Activated effector memory CD4-positive, alpha-beta T cell treated with anti-CD3 and anti-CD28 coated beads, Interleukin-2, amount 50 U/mL, for 16 hours (primary cell): ENCODE measurements at places on chromosomes 3 and 15.
A peak's percentile ranks its signal among the peaks of the same experiment; 100 is the strongest.

DNA sequence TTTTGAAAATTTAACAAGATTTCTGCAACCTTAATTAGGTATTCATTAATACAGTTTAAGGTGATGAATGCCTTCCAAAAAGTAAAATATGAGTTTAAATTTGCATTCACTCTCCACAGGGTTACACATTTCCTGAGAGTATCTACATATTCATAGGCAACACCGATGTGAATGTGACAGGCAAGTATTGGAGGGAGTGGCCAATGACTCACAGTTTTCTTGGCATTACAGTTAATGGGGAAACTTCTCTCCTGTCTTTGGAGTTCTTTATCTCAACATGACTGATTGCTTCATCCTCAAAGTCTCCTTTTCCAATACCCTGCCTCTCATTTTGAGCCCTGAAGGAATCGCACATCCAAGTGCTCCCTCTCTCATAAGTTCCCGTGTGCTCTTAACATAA, 181.9 kb upstream of the CHL1 start:
- no peak for DNase-seq

DNA sequence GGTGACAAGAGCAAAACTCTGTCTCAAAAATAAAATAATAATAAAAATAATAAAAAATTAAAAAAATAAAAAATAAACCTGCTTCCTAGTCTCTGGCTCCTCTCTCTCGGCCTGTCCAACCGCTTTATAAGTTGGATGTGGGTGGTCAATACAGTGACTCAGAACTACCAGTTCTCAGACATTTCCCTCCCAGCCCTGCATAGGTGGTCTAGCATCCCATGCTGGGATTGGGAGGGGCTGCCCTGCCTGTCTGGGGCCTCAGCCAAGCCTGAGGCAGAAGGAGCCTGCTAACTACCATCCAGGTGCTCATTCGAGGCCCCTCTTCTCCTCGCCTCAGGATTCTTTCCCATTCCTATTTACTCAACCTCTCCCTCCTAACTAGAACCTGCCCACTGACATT, 33.3 kb upstream of the BLM start:
- DNase-seq, result no peak

GRCh38 chr15:39131609-39132008, 449.3 kb upstream of the THBS1 start:
- DNase-seq, result no peak

DNA sequence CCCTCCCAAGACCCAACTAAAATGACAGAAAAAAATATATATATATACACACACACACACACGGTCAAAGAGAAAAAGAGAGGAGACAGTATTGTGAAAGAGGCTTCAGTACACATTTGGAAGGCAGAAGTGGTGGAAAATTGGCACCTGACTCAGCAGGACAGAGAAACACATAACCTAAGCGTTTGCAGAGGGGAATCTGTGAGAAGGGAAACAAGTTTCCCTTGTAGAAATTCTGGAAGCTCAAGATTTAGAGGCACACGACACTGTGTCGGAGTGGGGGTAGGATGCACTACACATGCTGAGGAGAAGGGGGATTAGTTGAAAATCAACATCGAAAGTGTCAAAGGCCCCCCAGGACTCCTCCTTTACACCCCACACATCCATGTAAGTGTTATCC, 53.1 kb downstream of the PAK2 start:
- no peak for DNase-seq

- DNase-seq, result no peak
Observed at GRCh38 chr3:101091489-101091888, 98.3 kb upstream of the ABI3BP start.

- peak; percentile 47 for DNase-seq
Observed at GRCh38 chr15:25171111-25171811, 216.5 kb downstream of the SNRPN start.

GRCh38 chr3:51646091-51646490, 25.0 kb upstream of the TEX264 start:
- DNase-seq, result no peak

DNA sequence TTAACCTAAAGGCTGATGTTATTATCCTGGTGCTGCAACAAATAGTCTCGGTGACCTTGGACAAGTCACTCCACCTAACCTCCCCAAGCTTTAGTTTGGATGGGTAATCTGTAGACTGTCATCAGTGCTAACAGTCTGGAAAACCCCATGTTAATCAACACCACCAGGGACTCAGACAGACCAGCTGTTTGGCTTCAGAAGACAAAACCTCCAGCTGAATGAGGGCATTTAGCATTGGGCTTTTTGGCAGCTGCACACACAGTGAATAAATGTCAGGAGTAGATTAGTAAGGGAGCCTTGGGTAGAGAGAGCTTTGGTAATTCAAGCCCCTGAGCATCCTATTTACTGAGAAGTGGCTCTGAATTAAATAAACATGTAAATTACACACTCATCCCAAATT, 24.9 kb upstream of the C3orf80 start:
- DNase-seq, result no peak

GRCh38 chr3:107076946-107077345, 300.3 kb upstream of the CCDC54 start:
- no peak for DNase-seq
